Naive thymus-derived CD8-positive, alpha-beta T cell (primary cell): ENCODE measurements at places on chromosomes 5 and 9.

- no peak for DNase-seq
Observed at GRCh38 chr5:84292000-84292642, 92.6 kb downstream of the EDIL3 start.

GRCh38 chr5:4700069-4700468 is 440.1 kb upstream of the ADAMTS16 start:
- DNase-seq: no peak

GRCh38 chr9:107636571-107637381 is 147.2 kb upstream of the KLF4 start:
- no peak for DNase-seq

DNA sequence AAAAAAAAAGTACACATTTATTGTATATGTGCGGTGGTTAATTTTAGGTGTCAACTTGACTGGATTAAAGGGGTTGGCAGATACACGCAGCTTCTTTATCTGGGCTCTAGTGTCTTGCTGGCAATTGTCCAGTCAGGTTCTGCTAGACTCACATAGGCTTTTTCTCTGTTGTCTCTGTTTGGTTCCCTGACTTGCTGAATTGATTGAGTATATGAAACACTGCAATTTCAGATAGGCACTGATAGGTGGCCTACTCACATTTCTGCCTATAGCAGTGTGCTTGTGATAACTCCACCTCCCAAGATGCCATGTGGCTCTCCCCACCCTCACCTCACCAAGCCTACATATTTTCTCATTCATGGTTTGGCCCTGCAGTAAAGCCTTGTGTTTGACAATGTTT is 52.5 kb downstream of the AOPEP start:
- no peak for DNase-seq

DNA sequence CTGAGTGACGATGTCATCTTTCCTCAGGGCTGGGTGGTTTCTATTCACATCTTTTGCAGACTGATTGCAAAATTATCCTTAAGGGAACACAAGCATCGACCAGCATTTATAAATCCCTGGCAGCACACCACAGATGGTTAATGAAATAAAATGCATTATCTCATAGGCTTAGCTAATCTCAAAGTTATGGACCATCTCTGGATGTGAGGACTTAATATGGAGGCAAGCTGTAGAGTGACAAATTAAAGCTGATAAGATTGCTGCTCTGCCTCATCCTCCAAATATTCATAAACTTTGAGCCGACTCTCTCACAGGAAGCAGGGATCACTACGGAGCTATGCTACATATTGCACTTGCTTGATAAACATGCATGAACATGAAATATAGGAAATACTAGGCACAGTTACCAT is 663.2 kb upstream of the RGMB start:
- DNase-seq: no peak

DNA sequence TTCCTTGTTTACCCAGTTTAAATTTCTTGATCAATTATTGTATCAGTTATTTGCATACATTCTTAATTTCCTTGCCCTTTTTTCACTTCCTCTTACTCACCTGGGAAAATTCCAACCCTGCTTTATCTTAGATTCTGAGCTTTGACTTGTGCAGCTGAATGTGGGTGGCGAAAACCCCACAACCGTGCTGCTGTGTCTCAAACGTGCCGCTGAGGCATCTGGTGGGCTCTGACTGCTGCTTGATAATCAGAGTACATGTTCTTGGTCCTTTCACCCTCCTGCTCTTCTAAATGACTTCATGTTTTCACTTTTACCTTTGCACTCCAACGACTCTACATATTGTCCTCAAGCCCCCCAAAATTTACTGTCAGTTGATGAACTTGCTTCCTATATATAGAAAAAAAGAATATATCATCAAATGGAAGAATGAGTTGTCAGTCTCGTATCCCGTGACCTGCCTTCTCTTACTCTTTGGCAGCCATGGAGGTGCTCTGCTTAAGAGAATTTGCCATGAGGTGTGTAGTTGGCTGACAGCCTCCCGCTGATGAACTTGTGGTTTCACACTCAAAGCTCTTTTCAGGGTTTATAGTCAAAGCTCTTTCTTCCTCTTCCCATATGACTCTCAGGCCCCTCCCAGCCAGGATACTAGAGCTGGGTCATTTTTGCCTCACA is 14.0 kb upstream of the JAK2 start:
- DNase-seq: peak; percentile 5

DNA sequence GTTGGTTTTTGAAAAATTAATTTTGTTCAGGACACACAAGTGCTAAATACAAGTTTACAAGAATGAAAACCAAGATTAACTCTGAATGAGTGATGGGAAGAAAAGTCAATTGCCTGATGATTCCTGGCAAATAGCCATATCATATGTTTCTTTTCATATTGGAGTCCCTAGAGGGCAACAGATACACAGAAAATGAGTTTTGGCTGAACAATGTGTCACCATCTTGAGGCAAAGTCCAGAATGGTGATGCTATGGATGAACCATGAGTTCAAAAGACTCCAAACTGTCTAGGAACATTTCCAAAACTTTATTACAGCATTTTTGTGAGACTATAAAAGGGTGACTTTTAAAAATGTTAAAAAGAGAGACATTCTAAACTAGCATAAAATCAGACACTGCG is 382.9 kb downstream of the TMEM161B start:
- no peak for DNase-seq

DNA sequence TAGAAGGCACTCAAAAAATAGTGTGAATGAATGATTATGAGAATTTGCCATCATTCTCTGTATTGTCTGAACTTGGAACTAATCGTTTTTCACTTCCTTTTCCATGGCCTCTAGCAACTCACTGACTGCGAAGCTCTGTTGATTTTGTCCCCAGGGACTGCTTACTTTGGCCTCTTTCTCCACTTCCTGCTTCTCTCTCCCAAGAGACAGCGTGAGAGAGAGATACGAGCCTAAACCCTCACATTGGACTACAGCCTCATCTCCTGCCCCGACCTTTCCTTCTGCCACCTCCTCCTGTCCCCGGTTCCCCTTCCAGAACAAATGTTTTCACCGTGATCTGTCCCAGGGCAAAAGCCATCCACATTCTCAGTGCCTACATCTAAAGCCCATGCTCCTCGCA is 300.8 kb upstream of the PANK3 start:
- no peak for DNase-seq

GRCh38 chr5:1159774-1160406 is 41.5 kb upstream of the SLC6A19 start:
- DNase-seq: no peak

- DNase-seq: no peak
Observed at GRCh38 chr9:1337169-1337568, 287.0 kb downstream of the DMRT2 start.

DNA sequence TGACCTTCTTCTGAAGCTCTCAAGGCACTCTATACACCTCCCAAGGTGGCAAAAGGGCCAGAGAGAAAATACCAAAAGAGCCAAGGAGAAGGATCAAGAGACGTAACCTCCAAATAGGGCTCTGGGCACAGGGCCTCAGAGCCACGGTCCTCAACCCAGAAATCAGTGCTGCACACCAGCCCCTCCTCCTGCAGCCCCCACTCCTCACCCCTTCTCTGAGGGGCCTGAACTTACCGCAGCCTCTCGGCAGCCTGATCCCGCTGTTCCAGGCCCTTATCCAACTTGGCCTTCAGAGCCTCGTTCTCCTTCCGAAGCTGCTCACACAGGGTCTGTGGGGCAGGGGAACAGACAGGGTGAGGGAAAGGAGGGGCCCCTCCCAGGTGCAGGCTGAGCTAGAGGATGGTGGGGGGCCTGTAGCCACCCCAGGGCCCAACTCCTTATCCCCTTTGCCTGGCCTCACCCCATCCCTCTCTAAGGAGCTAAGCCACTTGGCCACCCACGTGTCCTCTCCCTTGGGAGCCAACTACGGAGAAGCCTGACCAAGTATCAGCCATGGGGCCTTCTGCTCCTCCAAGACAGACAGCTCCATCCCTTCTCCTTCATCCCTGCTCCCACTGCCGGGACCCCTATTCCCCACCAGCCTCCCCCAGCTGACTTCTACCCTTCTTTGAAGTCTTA is 28.8 kb downstream of the TNIP1 start:
- DNase-seq: no peak

- DNase-seq: no peak
Observed at GRCh38 chr5:7000310-7000709, 287.1 kb downstream of the TENT4A start.

GRCh38 chr9:92488681-92489550 is 6.6 kb upstream of the ASPN start:
- no peak for DNase-seq

DNA sequence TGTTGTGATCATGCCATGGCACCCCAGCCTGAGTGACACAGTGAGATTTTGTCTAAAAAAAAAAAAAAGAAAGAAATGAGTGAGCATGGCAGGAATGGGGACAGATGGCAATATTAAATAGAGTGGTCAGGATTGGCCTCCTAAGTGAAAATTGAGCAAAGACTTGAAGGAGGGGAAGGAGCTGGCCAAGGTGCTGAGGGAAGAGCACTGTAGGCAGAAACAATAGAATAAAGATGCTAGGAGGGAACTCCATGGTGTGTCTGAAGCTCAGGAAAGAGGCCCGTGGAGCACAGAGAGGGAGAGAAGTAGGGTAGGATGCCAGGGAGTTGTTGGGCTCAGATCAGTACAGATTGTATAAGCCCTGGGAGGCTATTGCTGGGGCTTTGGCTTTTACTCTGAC is 64.4 kb upstream of the PCAT7 start:
- no peak for DNase-seq

GRCh38 chr9:78127279-78128225 is 95.9 kb upstream of the GNAQ start:
- DNase-seq: no peak

DNA sequence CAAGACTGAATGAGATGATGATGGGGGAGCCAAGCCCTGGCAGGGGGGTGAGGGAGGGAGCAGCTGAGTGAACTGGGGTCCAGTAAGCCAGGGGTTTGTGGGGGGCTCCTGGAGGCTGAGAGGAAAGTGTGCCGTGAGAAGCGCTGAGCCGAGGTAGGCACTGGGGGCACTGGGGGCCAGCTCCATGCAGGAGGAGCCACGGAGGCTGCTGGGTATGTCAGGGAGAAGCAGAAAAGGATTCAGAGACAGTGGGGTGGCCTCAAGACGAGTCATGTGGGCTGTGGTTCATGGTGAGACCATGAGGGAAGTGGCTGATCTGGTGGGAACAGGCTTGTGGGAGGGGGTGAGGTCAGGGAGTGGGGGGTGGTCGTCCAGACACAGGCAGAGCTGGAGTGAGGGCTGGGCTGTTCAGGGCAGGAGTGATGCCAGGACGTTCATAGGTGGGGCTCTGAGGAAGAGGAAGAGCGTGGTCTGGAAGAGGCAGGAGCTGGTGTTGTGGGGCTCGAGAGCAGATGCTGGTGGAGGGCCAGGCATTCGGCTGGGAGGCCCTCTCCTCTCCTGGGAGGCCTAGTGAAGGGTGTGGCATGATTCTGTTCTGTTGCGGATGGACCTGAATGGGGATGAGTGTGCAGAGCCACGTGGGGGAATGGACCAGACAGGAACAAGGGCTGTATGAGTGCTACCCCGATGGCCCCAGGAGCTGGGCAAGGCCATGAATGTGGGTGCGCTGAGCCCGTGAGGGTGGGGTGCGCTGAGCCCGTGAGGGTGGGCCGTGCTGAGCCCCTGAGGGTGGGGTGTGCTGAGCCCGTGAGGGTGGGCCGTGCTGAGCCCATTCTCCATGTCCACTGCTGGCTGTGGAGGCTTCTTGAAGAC is 92.7 kb upstream of the CACNA1B start:
- DNase-seq: no peak

- DNase-seq: no peak
Observed at GRCh38 chr5:139605887-139606286, 42.3 kb upstream of the CXXC5 start.

GRCh38 chr5:42715785-42716184 is 40.8 kb upstream of the CCDC152 start:
- no peak for DNase-seq

DNA sequence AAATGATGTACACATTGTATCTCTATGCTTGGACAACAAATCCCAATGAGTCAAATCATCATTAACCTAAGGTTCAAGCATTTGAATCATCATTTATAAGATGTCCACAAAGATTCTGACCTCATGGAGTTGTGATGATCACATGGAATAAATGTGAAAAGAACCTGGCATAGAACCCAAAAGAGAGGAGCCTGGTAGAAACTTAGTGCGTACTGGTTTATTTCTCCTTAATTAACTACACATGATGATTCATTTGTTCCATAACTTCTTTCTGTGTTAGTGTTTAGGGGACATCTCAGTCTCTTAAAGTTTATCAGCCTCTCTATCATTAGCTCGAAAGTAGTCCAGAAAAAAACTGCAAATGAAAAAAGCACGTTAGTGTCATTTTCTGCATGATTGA is 411.6 kb downstream of the BRINP1 start:
- DNase-seq: no peak

DNA sequence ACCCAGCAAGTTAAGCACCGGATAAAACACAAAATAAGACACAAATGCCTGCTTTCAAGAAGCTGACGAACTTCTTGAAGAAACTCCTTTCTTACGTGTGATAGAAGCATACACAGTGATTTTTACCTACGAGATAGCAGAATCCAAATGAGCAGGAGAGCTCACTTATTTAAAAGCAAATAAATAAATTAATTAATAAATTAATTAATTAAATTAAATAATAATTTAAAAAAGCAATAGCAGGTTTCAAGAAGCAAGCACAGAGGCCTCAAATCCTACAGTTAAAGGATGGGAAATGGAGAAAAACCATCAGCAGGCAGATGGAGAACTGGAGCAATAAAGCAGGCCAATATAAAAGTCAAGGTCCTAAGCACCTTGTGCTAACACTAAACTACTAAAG is 17.3 kb downstream of the LEAP2 start:
- no peak for DNase-seq

DNA sequence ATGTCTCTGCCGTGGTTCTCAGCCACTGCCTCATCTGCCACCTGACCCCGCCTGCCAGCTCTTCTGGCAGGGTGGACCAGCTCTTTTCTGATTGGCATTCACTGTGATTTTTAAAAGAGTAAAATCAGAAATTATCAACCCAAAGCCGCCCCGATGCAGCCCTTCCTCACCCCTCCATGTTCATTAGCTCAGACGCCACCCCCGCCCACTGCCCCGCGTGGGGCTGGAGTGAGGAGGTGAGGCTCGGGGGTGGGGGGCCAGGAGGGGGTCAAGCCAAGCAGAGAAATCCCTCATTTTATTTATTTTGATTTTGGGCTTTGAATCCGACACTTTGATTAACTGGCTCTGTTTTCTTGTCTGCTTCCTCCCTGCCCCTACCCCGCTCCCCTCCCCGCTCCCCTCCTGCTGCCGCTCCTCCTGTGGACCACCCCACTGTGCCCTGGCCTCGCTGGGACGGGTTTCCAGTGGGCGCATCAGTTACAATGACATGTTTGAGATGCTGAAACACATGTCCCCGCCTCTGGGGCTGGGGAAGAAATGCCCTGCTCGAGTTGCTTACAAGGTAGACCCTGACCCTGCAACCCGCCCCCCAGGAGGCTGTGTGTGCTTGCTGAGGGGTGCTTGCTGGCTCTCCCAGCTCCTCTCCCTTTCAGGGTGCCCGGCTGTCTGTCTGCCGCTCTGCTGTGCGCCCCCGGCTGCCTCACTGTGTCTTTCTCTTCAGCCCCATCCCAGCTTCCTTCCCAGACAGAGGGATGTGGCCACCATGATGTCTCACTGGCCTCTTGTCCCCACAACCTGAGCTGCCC is 224.9 kb downstream of the CACNA1B start:
- DNase-seq: no peak
